ENCODE measurements at places on chromosomes 3 and 15. TPM values are rescaled to one million over a fixed set of nuclear protein-coding genes. Genes with fewer than 3 reads are reported as not detected.

- no peak for DNase-seq
Observed at GRCh38 chr3:135528413-135529015, 437.0 kb upstream of the PPP2R3A start.

DNA sequence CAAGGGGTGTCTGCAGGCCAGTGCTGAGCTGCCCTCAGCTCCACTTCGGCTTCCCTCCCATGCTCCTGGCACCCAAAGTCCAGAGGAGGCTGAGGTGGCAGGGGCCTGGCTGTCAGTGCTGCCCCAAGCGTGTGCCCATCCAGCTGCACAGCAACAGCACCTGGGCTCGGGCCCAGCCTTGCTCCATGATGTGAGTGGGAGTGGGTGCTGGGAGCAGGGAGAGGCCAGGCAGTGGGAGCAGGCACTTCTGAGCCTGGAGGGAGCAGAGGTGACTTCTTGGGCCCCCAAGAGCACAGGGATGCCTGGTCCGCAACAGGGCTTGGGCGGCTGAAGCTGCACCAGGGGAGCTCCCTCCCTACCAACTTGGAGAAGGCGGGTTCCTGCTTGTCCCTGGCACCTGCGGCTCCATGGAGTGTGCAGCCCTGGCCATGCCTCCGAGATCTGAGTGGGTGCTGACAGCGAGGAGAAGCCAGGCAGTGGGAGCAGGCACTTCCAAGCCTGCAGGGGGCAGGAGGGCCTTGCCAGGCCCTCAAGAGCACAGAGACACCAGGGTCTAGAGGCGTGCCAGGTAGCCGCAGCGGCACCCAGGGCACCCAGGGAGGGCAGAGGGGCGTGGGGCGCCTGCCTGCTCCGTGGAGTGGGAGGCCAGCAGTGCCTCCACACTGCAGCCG, 366.7 kb upstream of the SGO1 start:
- no peak for DNase-seq

Gene GHRL
- total RNA-seq, result not detected

DNA sequence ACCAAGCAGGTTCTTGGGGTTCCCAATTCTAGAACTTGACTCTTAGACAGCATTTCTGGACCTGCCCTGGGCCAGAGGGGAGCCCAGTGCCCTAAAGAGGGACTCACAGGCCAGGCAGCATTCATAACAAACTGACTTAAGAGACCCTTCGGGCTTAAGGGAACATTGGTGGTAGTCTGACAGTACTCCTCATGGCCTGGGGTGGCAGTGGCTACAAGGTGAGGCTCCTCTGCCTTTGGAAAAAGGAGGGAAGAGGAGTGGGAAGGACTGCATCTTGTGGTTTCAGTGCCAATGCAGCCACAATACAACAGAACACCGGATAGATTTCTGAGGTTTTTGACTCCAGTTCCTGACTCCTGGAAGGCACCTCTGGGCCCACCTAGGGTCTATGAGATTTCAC, 172.2 kb upstream of the STRIT1 start:
- DNase-seq, result no peak

- peak; percentile 9 for DNase-seq
Observed at GRCh38 chr3:110821586-110821985, 250.0 kb upstream of the NECTIN3 start.

DNA sequence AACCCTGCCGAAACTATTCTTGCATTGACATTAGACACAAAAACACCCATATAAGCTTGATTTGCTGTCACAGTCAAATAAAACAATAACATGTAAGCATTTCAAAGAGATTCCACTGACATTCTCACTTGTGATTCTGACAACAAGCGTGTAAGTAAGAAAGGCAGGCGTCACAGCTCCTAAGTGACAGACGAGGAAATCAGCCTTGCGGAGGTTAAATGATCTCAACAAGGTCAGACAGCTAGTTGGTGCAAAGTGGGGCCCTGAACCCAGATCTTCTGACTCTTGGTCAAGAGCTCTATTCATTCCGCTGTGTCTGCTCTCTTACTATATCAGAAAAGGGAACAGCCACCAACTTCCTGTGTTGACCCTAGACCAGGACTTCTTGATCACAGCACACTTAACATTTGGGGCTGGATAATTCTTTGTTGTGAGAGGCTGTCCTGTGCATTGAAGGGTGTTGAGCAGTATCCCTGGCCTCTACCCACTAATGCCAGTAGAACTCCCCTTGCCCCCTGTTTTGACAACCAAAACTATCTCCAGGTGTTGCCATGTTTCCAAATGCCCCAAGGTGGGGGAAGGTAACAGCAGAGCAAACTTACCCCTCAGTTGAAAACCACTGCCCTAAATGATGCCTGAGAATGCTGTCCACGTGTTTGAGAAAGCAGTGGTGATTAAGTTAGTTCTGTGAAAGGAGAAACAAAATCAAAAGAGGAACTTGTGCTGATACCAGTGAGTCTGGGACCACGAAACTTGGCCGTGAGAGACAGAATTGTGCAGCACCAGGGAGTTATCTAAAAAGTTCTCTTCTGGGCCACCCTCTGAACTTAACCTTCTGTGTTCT, 86.1 kb downstream of the LIPC start:
- no peak for DNase-seq

Gene CPNE9
- not detected for total RNA-seq

GRCh38 chr3:55271549-55271948, 215.6 kb downstream of the WNT5A start:
- no peak for DNase-seq

DNA sequence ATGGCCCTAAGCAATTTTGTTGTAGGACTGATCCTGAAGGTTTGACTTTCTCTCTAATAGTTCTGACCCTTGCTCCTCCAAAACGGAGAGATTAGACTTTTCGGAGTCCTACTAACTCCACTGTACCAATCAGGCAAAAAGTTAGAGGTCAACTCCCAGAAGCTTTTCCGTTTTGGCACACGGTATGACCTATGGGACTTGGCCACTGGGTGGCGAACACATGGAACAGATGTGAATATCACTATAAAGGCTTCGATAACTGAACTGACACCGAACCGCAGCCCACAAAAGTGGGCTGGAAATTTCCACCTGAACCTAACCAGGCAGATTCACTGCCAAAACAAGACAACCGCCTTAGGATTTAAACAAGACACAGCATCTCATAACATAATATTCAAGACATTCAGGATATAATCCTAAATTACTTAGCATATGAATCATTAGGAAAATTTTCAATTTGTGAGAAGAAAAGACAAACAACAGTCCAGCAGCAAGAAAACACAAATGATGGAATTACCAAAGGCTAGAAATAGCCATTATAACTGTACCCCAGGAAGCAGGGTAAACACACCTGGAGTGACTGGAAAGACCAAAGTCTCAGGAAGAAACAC, 12.2 kb upstream of the TM2D3 start:
- DNase-seq, result peak; percentile 20

DNA sequence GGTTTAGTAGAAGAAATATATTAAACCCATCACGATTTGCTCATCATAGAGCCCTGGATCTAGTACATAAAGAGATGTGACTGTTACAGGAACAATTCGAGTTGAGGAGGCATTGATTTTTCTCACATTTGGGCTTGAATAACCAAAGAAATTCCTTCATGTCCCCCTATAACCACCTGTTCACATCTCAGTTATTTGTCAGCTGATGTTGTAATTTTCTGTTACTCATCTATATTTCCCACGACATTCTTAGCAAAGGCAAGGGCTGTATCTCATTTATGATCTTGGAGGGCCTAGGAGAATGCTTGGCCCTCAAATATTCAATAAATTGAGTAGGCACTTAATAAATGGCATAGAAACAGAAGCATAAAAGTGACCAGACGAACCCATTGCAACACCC, 36.4 kb upstream of the GYG1 start:
- no peak for DNase-seq

Gene UBAP1L
- 3.5 TPM for total RNA-seq

Gene HESX1
- total RNA-seq, result 0.66 TPM

- no peak for DNase-seq
Observed at GRCh38 chr15:101799665-101800064, 3.6 kb upstream of the OR4F6 start.

DNA sequence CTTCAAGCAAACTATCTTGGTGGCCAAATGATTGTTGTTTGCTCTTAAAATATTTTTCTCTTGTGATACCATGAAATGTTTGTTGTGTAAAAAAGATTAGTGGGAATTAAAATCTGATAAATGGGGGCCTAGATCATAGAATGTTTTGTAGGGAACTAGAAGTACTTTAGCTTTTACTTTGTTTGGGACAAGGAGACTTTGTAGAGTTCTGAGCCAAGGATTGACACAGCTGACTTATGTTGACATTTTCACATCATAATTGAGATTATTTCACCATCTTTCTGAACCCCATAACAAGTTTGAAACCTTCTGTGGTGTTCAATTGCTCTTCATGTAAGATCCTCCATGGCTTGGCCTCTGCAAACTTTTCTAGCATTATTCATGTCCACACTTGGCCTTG, 235.4 kb downstream of the NLGN1 start:
- no peak for DNase-seq

GRCh38 chr3:42175386-42176240, 84.5 kb downstream of the TRAK1 start:
- no peak for DNase-seq

Gene FEZF2
- total RNA-seq, result not detected

Gene COLQ
- 1.4 TPM for total RNA-seq

DNA sequence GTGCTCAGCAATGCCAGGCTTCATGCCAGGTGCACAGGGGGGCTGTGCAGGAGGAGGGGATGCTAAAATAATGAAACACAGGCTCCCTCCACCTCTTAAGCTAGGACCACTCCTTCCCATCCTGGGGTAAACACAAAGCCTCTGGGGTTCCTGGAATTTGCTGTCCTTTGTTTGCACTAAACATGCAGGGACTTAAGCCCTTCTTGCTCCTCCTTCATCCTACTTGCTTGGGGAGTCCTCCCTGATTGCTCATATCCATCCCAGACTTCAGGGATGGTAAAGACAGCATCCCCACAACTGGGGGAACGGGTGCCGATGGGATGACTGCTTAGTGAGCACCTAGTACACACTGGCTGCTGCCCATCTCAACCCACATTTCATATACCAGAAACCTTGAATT, 5.1 kb downstream of the LINGO1 start:
- DNase-seq, result no peak

- DNase-seq, result no peak
Observed at GRCh38 chr3:3800080-3800455, 837 bp downstream of the LRRN1 start.

DNA sequence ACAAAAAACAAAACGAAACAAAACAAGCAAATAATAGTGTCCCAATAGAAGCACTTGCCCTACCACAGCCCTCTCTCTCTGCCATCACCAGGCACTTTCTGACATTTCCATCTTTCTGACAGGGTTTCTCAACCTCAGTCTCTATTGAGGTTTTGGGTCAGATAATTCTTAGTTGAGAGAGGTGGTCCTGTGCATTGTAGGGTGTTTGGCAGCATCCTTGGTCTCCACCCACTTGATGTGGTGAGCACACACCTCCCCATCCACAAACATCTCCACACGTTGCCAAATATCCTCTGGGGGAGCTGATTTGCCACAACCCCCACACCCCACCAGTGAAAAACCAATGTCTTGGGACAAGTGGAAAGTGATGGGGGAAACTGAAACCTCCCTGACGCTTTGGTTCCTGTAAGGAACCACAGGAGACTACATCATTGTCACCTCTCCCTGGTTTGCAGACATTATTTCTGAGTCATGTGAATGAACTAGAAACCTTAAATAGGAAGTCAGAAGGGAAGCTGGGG, 733.7 kb upstream of the CFAP20DC start:
- DNase-seq, result no peak

- peak; percentile 46 for DNase-seq
Observed at GRCh38 chr3:45486926-45487325, 98.5 kb downstream of the LARS2 start.

DNA sequence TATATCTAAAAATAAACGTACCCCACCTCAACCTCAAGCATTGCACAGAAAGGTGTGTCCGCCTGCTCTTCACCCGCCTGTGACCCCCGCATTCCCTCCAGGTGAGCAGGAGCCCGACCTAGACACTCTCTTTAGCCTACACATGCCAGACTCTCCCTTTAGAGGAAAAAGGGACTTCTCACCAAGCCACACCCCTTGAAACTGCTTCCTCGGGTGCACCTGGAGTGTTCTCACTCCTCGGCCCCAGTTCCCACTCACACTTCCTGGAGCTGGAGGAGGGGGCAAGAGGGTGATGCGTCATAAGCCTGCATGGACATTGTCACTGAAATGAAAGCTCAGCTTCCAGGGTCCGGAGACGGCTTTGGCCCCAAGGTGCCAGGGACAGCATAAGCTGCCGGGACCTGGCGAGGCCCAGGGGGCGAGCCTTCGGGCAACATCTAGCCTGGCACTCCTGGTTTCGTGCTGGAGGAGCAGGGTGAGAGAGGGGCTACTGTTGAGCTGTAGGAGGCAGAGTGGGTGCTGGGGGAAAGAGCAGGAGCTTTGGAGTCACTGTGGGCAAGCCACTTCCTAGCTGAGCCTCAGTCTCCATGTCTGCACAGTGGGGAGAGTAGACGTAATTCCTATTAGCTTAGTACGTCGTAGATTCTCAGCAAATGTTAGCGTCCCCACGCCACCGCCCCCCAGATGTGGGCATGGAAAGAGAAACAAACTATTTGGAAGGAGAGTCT, 9.8 kb upstream of the MUC4 start:
- DNase-seq, result no peak

Gene RAB43
- total RNA-seq, result 18.9 TPM

Gene IQCH
- total RNA-seq, result 4.4 TPM

- DNase-seq, result peak; percentile 37
Observed at GRCh38 chr3:45489730-45490309, 101.4 kb downstream of the LARS2 start.

DNA sequence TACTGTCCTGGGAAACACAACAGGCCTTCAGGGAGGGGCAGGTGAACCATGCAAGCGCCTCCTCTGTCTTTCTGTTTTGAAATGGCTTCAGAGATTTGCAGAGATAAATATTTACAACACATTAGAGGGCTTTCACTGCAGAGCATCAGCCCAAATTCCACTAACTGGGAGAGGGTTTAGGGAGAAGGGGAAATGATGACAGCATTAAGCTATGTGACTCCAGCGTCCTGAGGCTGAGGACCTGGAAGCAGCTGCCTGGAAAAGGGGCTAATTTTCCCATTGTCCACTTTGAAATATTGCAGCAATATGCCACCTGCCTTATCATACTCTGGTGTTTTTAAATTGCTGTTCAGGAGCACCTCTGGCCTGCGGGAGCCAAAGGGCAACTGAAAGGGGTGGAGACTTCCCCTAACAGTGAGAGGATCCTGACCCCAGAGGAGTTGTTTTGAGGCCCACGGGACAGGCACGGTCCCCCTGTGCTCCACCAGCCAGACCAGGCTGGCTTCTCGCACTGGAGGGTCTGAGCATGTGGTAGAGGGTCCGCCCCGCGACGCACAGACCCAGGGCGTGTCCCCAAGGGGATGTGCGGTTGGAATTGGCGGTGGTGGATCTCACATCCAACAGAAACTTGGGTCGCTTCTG, 110.6 kb downstream of the XXYLT1 start:
- no peak for DNase-seq

Measured in MCF 10A (cell line).